Mesendoderm (in vitro differentiated cells): ENCODE measurements at places on chromosomes 7 and 10.

DNA sequence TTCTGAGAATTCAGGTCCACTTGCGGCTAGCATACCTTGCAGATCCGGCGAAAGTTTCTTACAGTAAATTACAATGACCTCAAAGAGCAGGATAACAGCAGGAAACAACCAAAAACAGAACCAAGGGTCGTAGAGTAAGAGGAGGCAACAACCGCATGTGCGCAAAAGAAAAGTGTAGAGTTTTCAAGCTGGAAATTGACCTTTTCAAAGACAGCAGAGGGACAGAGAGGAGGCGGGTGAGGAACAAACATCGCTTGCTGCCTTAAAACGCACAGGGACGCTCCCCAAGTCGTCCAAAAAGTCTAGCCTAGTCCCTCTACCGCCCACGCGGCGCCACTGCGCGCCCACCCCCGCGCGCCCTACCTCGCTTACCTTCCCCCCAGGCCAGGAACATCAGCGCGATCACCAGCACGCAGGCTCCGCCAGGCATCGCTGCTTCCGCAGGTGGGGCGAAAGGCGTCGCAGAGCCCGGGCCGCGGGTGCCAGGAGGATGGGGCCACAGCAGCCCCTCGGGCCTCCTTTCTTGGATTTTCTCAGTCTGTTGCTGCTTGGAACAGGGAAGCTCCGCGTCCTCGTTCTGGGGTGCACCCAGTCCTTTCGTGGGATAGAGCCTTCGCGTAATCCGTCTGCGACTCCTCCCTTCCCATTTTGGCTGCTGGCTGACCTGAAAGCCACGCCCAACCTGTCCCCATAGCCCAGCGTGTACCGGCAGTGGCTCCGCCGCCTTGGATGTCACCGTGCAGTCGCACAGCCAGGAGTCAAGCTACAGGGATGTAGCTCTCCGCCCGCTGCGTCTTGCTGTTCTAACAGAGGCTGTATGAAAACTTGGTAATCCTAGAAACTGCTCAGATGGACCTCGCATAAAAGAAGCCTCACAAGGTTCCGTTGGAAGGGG, at the start of gene VWDE:
Gene VWDE, minus strand, starts transcription at position 579 of the 895 bp plus-strand sequence. Its CDS starts 149 bp downstream, at position 430.
- H3K36me3 ChIP-seq, result no peaks in the 10 kb centered on the region
- H3K27me3 ChIP-seq, result no peaks in the 10 kb centered on the region
- H3K4me3 ChIP-seq, result peak within 1 kb of the TSS; percentile 80
- H3K4me1 ChIP-seq, result peaks cover 2% of the 10 kb centered on the region
- peak; percentile 90 for DNase-seq
- H3K27ac ChIP-seq, result no peak within 1 kb of the TSS

DNA sequence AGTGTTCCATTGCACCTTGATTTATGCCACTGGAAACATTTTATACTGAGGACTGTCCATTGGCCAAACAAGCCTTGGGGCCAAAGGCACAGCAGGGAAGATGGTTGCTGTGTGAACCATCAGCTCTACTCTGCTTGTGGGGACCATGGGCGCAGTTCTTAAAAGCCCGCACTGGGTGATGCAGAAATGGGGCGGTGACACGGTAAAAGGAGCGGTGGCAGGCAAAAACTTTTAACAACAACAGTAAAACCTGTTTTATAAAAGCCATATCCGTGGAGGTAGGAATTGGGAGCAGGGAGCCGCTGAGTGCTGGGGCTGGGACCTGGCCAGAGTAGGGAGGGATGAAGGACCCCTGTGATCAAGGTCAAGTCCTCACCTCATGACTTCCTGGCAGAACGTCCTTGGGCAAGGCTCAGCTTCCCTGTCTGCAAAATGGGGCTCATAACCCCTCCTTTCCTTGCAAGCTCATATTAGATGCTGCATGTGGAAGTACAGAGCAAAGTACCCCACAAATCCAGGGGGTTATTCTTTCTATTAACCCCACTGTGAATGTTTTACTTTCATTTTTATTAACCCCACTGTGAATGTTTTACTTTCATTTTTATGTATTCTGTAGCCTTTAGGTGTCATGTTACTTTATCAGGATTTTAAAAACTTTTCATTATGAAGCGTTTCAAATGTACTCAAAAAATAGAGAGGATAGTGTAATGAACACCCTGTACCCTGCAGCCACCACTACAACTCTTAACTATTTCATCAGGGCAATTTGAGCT, 78.3 kb downstream of the GRK5 start:
- H3K36me3 ChIP-seq, result no peaks in the 10 kb centered on the region
- H3K4me3 ChIP-seq, result no peak overlapping the region
- H3K27me3 ChIP-seq, result no peaks in the 10 kb centered on the region
- no peak for DNase-seq
- H3K27ac ChIP-seq, result no peak overlapping the region

GRCh38 chr10:58512491-58513187, at the start of gene BICC1:
Gene BICC1, plus strand, starts transcription at chr10:58512872. Its CDS starts 272 bp downstream, at chr10:58513144.
- peaks cover 2% of the 10 kb centered on the region for H3K4me1 ChIP-seq
- peaks cover 7% of the 10 kb centered on the region for H3K27me3 ChIP-seq
- H3K27ac ChIP-seq, result no peak within 1 kb of the TSS
- peak; percentile 38 for DNase-seq
- peak within 1 kb of the TSS; percentile 26 for H3K4me3 ChIP-seq

GRCh38 chr10:3898821-3899220, 113.8 kb upstream of the KLF6 start:
- H3K4me1 ChIP-seq, result peaks cover 6% of the 10 kb centered on the region
- H3K4me3 ChIP-seq, result no peak overlapping the region
- no peaks in the 10 kb centered on the region for H3K27me3 ChIP-seq
- DNase-seq, result no peak

DNA sequence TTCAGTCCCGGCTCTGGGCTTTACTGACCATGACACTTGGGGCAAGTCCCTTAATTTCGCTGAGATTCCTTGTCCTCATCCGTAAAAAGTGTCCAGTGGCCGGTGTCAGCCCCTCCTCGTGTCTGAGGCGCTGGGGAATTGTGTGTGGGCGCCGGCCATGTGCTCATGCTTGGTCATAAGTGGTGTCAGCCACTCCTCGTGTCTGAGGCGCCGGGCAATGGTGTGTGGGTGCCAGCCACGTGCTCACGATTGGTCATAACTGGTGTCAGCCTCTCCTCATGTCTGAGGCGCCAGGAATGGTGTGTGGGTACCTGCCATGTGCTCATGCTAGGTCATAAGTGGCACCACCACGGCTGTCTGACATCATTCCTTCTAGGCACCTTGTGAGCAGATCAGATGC, 40.7 kb upstream of the DMBT1 start:
- DNase-seq, result no peak
- no peak overlapping the region for H3K27ac ChIP-seq
- H3K27me3 ChIP-seq, result no peaks in the 10 kb centered on the region
- no peaks in the 10 kb centered on the region for H3K4me1 ChIP-seq
- no peaks in the 10 kb centered on the region for H3K36me3 ChIP-seq
- H3K4me3 ChIP-seq, result no peak overlapping the region

DNA sequence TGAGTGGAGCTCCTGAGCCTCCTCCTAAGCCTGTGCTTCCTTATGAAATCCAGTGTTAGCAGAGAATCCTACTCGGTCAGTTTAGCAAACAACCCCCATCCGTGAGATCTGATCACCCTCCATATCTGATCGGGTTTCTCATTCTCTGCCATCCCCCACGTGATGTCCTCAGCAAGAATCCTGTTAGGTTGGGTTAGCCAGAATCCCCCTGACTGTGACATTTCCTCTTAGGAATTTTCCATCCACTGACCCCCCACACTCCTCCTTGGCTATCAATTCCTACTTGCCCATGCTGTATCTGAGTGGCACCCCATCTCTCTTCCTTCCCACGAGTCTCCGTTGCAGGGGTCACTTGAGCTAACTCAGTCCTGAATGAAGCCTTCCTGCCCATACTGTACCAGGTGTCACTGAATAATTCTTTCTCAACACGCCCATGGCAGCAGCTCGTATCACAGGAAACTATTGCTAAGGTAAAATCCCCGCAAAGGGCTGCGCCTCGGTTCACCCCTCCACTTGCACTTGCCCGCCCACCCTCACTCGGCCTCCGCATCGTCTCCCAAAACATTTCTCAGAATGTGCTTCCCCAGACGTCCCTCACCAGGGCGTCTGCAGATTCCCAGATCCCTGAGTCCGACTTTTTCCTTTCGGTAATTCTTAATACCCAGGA, 44.1 kb downstream of the MYOF start:
- peak overlapping the region; percentile 96 for H3K27ac ChIP-seq
- peak; percentile 97 for DNase-seq
- peaks cover 26% of the 10 kb centered on the region for H3K4me1 ChIP-seq
- H3K27me3 ChIP-seq, result no peaks in the 10 kb centered on the region
- H3K4me3 ChIP-seq, result no peak overlapping the region

GRCh38 chr10:29617880-29618340, 16.9 kb downstream of the SVIL start:
- H3K4me3 ChIP-seq, result no peak overlapping the region
- H3K4me1 ChIP-seq, result peaks cover 8% of the 10 kb centered on the region
- H3K27ac ChIP-seq, result no peak overlapping the region
- no peaks in the 10 kb centered on the region for H3K27me3 ChIP-seq
- no peaks in the 10 kb centered on the region for H3K36me3 ChIP-seq

DNA sequence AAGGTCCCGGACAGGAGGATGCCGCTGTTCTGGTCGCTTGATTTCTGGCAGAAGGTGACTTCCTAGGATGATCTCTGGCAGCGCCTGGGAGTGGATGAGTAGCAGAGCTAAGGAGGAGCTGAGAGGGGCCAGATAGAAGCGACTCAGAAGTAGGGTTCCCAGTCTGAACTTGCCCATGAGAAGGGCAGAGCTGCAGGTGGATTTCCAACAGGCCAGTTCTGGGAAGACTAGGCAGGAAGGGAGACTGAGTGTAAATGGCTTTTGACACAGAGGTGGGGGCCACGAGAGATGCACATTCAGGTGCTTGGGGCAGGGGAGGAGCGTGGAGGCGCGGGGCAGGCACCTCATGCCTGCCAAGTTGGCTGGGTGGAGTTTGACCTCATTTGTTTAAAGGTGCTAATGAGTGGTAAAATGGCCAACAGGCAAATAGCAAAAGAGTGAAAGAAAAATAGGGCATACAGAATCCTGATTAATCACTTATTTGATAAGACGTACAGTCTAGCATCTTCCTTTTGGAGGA, 58.8 kb downstream of the SHH start:
- no peaks in the 10 kb centered on the region for H3K36me3 ChIP-seq
- DNase-seq, result no peak
- H3K27ac ChIP-seq, result no peak overlapping the region
- no peaks in the 10 kb centered on the region for H3K27me3 ChIP-seq

- H3K4me1 ChIP-seq, result no peaks in the 10 kb centered on the region
- H3K27ac ChIP-seq, result no peak overlapping the region
- H3K36me3 ChIP-seq, result no peaks in the 10 kb centered on the region
- no peaks in the 10 kb centered on the region for H3K27me3 ChIP-seq
- no peak overlapping the region for H3K4me3 ChIP-seq
Measured at GRCh38 chr10:12614177-12614995, 265.0 kb downstream of the CAMK1D start.

DNA sequence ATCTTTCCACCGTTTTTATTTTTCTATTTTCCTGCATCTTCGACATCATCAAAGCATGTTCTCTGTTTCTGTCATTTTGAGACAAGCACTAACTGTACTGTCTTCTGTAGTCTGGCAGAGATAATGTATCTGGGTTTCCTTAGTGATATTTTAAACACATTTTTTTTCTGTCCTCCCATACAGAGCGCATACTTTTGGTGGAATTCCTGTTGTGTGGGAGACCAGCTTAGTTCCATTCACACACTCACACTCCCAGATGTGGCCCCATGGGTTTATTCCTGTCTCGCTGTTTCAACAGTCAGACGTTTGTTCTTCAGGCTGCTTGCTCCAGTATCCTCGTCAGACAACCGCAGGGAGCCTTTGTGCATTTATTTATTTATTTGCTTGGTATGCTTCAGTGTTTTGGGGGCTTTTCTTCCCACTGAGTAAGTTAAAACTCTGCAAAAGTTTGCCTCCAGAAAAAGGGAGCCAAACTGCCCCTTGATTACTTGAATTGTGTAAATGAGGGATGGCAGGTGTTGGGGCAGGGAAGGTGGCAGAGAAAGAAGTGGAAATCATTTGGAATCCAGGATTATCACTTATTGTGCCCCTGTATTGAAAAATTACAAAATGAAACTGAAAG, 456.8 kb upstream of the KLF6 start:
- H3K27me3 ChIP-seq, result no peaks in the 10 kb centered on the region
- peak; percentile 65 for DNase-seq
- H3K4me1 ChIP-seq, result peaks cover 2% of the 10 kb centered on the region
- peak overlapping the region; percentile 79 for H3K27ac ChIP-seq
- no peak overlapping the region for H3K4me3 ChIP-seq

GRCh38 chr7:127382301-127383085, 10.0 kb downstream of the ZNF800 start:
- no peak for DNase-seq
- no peaks in the 10 kb centered on the region for H3K27me3 ChIP-seq
- no peak overlapping the region for H3K4me3 ChIP-seq
- no peak overlapping the region for H3K27ac ChIP-seq
- no peaks in the 10 kb centered on the region for H3K36me3 ChIP-seq
- no peaks in the 10 kb centered on the region for H3K4me1 ChIP-seq

- no peaks in the 10 kb centered on the region for H3K36me3 ChIP-seq
- DNase-seq, result no peak
- H3K27me3 ChIP-seq, result no peaks in the 10 kb centered on the region
- no peak overlapping the region for H3K4me3 ChIP-seq
- no peaks in the 10 kb centered on the region for H3K4me1 ChIP-seq
Measured at GRCh38 chr10:49486738-49487137, 52.2 kb downstream of the ERCC6 start.

DNA sequence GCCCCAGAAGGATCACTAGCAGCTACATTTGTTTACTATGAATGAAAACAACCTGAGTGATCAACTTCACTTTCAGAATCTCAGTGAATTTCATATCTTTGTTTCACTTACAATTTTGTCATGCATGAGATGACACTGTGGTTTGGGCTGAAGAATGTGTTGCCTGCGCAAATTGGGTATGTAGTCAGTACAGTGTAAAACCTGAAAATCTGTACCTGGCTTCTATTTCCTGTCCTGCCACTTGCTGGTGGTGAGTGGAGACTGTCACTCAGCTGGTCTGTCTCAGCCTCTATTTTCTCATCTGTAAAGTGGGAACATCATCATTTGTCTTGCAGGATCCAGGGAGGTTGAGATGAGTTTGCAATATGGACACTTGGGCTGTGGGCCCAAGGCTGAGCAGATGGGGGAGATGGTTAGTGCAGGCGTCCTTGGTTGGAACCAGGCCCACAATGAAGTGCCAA, 118.0 kb downstream of the WDFY4 start:
- no peaks in the 10 kb centered on the region for H3K36me3 ChIP-seq
- no peak for DNase-seq
- H3K27me3 ChIP-seq, result no peaks in the 10 kb centered on the region

DNA sequence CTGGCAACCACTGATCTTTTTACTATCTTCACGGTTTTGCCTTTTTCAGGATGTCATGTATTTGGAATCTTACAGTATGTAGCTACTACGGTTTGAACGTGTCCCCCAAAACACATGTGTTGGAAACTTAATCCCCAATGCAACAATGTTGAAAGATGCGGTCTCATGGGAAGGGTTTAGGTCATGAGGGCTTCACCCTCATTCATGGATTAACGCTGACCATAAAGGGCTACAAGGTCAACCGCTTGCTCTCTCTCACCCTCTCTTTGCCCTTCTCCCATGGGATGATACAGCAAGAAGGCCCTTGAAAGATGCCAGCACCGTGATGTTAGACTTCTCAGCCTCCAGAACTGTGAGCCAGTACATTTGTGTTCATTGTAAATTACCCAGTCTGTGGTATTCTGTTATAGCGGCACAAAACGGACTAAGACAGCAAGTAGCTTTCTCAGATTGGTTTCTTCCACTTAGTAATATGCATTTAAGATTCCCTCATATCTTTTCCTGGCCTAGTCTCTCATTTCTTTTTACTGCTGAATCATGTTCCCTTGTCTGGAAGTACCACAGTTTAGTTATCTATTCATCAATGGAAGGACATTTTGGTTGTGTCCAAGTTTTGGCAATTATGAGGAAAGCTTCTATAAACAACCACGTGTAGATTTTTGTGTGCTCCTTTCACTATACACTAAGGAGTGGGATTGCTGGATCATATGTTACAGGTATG, 3.0 kb upstream of the CRYGN start:
- no peaks in the 10 kb centered on the region for H3K36me3 ChIP-seq
- H3K4me3 ChIP-seq, result no peak overlapping the region
- no peaks in the 10 kb centered on the region for H3K27me3 ChIP-seq
- peaks cover 2% of the 10 kb centered on the region for H3K4me1 ChIP-seq
- no peak for DNase-seq
- no peak overlapping the region for H3K27ac ChIP-seq
